ENCODE measurements at places on chromosomes 7 and 10.

DNA sequence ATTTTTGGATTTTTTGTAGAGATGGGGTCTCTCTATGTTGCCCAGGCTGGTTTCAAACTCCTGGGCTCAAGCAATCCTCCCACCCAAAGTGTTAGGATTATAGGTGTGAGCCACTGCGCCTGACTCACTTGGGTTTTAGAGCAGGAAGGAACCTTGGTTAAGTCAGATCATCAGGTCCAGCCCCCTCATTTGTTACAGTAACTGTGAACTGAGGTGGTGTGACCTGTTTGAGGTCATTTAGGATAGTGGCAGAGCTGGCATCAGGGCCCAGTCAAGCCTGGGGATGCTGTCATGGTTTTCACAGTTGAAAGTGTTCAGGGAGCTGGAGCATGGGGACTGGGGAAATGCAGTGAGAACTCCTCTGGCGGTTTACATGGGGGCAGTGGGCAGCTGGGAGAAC lies 159.6 kb downstream of the TAX1BP1 start:
- DNase-seq = no peak

DNA sequence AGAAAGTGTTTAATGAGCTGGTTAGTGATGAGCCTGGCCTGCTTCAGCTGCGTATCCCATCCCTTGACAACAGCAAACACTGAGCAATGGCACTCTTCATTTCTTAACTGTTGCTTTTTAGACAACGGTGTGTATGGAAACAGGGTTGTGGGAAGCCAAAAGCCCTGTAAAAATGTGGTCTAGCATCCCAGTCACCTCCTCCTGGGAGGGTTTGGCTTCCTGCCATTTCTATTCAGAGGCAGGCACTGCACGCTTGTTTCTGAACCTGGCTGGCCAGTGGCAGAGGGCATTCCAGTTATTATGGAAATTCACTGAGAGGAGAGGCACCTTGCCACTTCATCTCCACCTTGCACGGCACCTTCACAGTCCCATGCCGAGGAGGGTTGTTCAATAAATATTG lies 123.0 kb upstream of the ADARB2 start:
- no peak for DNase-seq

- no peak for DNase-seq
Observed at GRCh38 chr7:39248692-39249090, 271.0 kb downstream of the POU6F2 start.

- no peak for DNase-seq
Observed at GRCh38 chr7:1531263-1531978, 919 bp downstream of the MAFK start.

GRCh38 chr10:107480781-107481180 lies 316.3 kb upstream of the SORCS1 start:
- DNase-seq = no peak

- no peak for DNase-seq
Observed at GRCh38 chr7:149281508-149282330, 19.7 kb downstream of the ZNF783 start.

DNA sequence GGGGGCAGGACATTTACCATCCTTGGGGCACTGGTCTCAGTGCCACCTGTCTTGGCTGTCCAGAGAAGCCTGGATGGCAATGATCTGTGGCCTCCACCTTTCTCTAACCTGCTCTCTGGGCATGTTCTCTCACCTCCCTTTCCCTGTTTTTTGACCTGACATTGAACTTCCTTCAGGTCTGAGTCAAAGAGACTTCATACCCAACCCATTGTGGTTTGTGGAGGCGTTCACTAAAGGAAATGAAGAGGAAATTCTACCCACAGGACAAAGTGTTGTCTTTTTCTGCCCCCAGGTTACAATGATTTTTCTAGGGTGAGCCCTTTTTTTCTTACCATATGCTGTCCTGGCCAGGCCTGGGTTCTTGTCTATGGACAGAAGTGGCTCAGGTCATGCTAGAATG lies 76.6 kb downstream of the CYP26A1 start:
- no peak for DNase-seq

DNA sequence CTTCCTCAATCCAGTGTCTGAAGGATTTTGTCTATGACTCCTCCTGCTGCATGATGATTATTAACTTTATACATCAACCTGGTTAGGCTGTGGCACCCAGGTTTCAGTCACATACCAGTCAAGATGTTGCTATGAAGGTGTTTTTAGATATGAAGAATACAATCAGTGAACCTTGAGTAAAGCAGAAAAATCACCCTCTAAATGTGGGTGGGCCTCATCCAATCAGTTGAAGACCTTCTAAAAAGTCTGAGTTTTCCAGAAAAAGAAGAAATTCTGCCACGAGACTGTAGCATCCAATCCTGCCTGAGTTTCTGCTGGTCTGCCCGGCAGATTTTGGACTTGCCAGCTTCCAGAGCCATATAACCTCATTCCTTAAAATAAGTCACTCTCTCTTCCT lies 126.1 kb upstream of the FRMD4A start:
- DNase-seq = no peak

DNA sequence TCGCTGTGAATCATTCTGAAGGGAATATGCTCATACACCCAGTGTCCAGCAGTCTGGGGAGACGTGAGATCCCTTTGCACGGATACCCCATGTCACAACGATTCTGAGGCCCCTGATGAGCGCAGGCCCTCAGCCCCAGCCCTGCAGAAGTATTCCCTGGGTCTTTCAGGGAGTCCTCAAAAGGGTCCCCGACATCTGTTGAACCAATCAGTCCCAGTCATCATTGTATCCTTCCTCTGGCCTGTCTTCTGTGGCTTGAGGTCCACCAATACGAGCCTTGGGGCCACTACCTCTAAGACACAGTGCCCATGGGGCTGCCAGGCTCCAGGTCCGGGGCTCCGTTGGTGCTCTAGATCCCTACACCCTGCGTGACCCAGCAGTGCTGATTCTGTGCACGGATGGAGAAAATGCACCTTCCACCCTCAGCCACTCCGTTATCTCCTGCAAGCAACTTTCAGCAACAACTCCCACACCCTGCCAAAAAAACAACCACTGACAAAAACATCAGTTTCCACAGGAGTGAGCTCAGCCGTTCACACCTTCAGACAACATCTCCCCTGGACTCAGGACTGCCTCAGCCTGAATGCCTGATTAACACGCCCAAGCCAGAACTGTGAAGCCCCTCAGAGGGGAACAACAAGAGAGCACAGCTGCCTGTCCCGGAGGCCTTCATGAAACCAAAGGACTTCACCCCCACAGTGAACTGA lies 46.9 kb upstream of the KDM7A start:
- DNase-seq = no peak

DNA sequence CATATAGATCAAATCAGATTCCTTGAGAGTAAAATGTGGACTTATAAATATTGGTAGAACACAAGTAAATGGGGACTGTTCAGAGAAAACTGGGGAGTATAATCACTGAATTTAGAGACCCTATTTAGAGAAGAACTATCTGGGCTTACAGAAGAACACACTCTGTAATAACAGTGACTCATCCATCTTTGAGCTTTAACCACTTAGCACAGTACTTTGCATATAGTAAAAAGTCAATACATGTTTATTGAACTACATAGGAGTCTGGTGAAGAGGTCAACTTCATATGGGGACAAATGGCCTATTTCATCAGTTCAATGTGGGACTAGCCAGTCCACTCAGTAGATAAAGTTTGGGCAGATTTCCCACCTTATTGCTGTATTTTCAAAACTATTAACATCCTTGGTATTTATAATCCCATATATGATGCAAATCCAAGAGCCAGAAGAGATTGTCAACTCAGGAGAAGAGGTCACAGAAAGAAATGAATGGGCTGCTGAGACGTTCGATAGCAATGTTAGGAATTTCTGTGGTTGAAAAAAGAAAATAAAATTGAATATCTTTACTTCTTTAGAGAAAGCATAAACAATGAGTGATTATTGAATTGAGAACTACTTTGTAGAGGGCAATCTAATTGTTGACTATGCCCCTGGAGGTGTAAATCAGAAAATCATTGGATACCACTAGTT lies 119.3 kb upstream of the CACNA2D1 start:
- no peak for DNase-seq
